ENCODE measurements at places on chromosomes 5 and 9.

DNA sequence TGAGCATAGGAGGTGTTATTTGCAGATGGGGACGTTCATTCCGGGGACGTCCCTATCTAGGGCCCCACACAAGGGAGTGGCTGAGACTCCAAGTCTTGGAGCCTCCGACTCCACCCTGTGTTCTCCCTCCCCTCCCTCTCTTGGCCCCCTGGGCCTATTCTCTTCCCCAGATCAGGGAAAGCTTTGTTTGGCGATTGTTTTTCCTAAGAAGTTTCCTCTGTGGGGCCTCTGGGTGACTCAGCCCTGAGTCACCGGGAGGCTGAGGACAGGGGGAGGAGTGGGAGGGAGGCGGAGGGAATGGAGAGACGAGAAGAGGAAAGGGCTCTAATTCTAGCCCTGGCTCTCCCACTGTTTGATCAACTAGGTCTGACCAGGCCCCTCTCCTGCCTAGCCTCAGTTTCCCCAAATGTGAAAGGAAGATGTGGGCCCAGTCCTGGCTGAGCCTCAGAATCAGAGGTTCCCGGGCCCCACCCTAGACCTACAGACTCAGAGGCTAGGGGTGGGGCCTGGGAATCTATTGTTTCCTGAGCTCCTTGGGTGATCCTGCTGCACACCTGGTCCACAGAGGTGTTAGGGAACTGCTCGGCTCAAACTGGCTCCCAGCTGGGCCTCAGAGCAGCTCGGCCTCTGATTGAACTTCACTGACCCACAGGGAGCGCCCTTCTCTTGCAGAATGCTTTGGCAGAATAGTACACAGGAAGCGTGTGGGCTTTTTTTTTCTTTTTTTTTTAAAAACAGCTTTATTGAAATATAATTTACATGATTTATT lies 19.2 kb downstream of the GSN start:
- peak; percentile 91 for DNase-seq

DNA sequence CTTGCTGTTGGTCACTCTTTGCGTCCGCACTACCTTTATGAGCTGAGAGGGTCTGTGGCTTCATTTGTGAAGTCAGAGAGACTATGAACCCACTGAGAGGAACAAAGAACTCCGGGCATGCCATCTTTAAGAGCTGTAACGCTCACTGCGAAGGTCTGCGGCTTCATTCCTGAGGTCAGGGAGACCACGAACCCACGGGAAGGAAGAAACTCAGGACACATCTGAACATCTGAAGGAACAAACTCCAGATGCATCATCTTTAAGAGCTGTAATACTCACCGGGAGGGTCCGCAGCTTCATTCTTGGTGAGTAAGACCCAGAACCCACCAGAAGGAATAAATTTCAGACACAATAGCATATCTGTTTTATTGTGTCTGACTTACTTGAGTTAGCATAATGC lies 19.2 kb downstream of the GCNT1 start:
- no peak for DNase-seq

GRCh38 chr5:92641031-92641962 lies 939.7 kb downstream of the NR2F1-AS1 start:
- no peak for DNase-seq

- no peak for DNase-seq
Observed at GRCh38 chr5:133471699-133472098, 140.6 kb downstream of the FSTL4 start.

GRCh38 chr9:108184941-108185340 lies 670.8 kb downstream of the ACTL7B start:
- peak; percentile 13 for DNase-seq

DNA sequence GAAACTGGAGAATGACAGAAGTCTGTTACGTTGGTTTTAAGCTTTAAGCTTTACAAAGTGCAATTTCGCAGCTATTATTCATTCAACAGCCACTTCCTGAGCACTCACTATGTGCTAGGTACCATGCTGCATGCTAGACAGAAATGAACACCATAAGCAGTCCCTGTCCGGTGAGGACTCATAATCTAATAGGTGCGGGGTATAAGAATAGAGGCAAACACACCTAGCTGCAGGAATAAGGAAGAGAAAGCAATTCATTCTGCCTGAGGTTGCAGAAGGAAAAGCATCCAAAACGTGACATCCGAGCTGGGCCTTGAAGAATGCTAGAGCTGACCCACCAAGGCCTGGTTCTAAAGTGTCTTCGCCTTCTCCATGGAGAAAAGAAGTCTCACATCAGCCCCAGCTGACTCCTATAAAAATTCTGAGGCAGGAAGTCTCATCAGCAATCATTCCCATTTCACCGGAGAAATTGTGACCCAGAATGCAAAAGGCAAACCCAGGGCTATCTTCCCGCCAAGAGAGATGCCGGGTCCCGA lies 542 bp downstream of the FKBP15 start:
- no peak for DNase-seq

- peak; percentile 71 for DNase-seq
Observed at GRCh38 chr9:20398536-20399338, 223.6 kb downstream of the MLLT3 start.

DNA sequence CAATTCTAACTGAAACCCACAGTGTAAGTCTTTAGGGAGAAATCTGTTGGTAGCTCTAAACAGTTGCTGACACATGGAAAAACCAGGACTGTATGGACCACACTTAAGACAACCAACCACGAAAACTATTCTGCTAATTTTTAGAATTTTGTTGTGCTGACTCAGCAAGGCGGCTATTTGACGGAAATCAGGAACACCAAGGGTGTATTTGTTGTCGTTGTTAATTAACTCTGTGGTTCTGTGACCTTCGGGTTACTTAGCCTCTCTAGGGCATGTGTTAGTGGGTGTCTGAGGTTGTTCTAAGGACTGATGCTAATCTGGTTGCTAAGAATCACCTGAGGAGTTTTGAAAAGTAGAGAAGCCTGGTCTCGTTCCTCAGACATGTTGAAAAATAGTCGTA lies 79.2 kb downstream of the ATP10B start:
- DNase-seq: no peak

DNA sequence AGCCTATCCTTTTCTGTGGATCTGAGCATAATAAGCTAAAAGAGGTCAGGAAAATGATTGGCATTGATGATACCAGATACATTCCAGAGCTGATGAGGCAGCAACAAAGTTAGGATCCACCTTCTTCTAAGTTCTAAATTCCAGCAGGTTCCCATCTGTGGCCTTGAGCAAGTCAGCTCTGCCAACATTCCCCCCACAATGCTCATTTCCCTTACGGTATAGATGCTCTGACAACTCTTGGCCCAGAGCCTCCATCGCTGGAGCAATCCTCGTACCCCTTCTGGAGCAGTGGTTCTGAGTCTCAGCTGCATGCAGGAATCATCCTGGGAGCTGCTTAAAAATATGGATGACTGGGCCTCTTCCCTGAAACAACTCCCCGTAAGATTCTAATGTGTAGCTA lies 78.1 kb downstream of the MED27 start:
- DNase-seq: no peak

GRCh38 chr9:122477346-122477745 lies 380 bp downstream of the OR1J1 start:
- DNase-seq: no peak

Data from hematopoietic multipotent progenitor cell treated with erythropoietin and hydrocortisone succinate and interleukin-3 and kit ligand, for 4 days (in vitro differentiated cells).